ENCODE measurements at places on chromosomes 1 and 21. TPM values are rescaled to one million over a fixed set of nuclear protein-coding genes. Genes with fewer than 3 reads are reported as not detected.

RIPK4 gene
- 1.3 TPM for total RNA-seq

ANKRD45 gene
- 2.3 TPM for total RNA-seq

CA6 gene
- total RNA-seq: not detected

KIAA1614 gene
- 3.8 TPM for total RNA-seq

TMEM52 gene
- total RNA-seq: 7.4 TPM

SLAMF6 gene
- total RNA-seq: not detected

UBE2U gene
- not detected for total RNA-seq

CELA2B gene
- not detected for total RNA-seq

LRRC38 gene
- total RNA-seq: not detected

WDTC1 gene
- 17.8 TPM for total RNA-seq

LCE1B gene
- total RNA-seq: not detected

LYPD8 gene
- total RNA-seq: not detected

IVL gene
- not detected for total RNA-seq

PLA2G2C gene
- not detected for total RNA-seq

LCE1A gene
- total RNA-seq: not detected

C1orf198 gene
- total RNA-seq: 66.7 TPM

OR2T1 gene
- total RNA-seq: not detected

LDLRAD2 gene
- total RNA-seq: 1.2 TPM

PGLYRP4 gene
- total RNA-seq: not detected

TRMT13 gene
- 19.7 TPM for total RNA-seq

FCN3 gene
- not detected for total RNA-seq

NBPF1 gene
- total RNA-seq: 54.9 TPM

OR2L5 gene
- total RNA-seq: not detected

KRTAP19-3 gene
- total RNA-seq: not detected

TBX19 gene
- 1.3 TPM for total RNA-seq
